Gastroesophageal sphincter (tissue), 4 donors: ENCODE measurements at places on chromosomes 3 and 15.
A peak's percentile ranks its signal among the peaks of the same experiment; 100 is the strongest.

- peak; percentile 10 for ATAC-seq
These were observed 812 bp downstream of the P4HTM start for GRCh38 chr3:48990636-48991469.

DNA sequence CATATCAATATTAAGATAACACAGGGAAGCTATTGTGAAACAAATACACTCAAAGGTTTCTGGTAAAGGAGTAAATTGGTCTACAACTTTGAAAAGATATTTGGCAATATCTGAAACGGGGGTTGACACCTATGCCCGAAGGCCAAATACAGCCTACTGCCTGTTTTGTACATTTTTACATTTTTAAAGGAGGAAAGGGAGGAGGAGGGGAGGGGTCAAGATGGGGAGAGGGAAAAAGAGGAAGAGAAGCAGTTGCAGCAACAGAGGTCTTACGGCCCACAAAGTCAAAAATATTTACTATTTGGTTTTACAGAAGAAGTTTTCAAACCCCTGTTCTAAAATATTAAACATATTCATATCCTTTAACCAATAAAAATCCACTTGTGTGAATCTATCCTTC, 94.2 kb downstream of the FMN1 start:
- ATAC-seq, result no peak

DNA sequence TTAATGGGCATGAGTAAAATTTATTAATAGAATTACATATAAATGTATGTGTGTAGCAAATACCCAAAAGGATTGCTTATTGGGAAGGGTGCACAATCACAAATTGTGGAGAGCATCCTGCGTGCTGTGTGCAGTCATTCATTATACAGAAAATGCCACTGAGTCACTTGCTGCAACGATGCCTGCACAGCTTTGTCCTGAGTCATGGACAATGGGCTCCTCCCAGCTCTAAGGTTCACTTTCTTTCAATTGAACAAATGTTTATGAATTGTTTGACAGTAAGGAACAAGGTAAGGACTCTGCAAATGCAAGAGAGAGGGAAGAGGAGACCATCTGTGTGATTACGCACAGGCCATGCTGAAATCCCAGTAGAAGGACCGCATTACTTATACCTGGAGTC, 18.7 kb downstream of the CFAP161 start:
- no peak for ATAC-seq

DNA sequence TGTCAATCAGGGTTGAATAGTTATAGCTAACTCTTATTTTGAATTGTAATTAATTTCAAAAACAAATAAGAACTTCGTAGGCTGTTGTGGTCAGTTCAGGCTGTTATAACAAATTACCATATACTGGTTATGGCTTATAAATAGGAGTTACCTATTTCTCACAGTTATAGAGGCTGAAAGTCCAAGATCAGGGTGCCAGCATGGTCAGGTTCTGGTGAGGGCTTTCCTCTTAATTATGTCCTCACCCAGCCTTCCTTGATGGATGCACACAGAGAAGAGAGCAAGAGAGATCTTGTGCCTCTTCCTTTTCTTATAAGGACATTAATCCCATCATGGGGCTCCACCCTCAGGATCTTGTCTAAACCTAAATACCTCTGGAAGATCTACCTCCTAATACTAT, 265.9 kb upstream of the SUCLG2 start:
- no peak for ATAC-seq

- no peak for ATAC-seq
These were observed 17.4 kb downstream of the PDHB start for GRCh38 chr3:58416191-58416590.

DNA sequence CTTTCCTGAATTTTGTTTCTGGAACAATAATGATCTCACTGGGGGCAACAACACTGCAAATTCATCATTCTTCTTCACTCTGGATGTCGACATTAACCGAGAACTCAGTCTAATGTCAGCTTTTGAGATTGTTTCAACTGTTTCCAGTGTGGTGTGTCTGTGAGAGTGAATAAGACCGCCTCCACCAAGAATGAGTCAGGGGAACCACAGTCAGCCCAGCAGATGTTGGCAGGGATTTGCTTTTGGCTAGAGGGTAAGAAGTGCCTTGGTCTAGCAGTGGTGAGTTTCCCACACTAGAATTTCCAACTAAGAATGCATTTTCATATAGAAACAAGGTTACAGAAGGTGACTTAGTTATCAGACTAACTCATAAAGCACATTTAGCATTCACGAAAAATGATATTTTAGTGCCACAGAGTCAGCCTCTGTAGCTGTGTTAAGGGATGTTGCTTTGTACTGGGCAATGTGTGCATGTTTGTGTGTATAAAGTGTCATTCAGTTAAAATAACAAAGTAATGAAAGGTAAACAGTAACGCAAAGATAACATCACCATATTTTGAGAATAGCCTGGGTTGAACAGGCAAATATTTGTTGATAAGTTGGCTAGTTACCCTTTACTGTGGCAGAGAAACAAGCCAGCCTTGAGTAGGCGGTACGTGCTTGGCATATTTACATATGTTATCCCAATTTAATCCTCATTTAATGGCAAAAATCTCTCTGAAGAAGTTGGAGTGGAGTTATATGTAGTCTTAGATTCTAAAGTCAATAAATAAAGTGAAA, 33.8 kb downstream of the DRD3 start:
- ATAC-seq, result no peak

- no peak for ATAC-seq
These were observed 27.6 kb downstream of the ARPP21 start for GRCh38 chr3:35666888-35667287.

- no peak for ATAC-seq
These were observed 136.3 kb upstream of the ABHD17C start for GRCh38 chr15:80558631-80559319.

- peak; percentile 91 for ATAC-seq
These were observed 134.3 kb downstream of the VGLL4 start for GRCh38 chr3:11509173-11510000.

GRCh38 chr15:65086680-65087111, 10.2 kb downstream of the KBTBD13 start:
- no peak for ATAC-seq

GRCh38 chr15:32637704-32638103, 3.8 kb upstream of the SCG5 start:
- no peak for ATAC-seq

- peak; percentile 23 for ATAC-seq
These were observed 53.2 kb downstream of the MEF2A start for GRCh38 chr15:99618941-99619411.

DNA sequence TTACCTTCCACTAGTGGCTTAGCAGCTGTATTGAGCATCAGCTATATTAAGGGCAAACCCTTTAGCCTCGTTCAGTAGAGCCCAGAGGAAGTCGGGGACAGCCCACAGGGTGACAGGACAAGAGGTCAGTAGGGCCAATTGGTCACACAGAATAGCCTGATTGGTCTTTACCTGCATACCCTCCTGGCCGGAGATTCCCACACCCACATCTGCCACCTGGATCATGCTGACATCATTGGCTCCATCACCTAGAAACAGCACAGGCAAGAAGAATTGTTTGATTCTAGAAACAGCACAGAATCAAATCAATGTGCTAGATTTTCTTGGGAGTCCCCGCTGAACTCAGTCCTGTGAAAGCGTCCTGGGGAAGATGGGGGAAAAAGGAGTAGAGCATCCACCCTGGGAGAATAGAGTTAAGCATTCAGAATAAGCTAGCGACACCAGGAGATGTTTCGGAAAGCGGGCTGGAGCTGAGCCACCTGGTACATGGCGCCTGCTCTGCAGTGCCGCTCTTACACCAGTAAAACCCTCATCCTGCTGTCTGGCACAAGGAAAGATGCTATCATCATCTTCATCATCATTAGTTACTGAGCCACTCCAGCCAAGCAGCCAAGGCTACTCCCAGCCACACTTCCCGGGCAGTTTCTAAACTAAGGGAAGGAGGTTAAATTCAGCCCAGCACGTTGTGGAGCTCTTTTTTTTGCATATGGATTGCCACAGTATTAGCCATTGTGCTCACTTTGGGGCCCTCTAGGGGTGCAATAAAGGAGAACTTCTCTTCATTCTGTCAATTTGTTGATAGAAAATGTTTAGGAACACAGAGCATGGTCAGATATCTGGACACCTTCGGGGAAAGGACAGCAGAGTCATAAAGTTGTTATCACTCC, 171.3 kb downstream of the ATP10A start:
- ATAC-seq, result no peak

DNA sequence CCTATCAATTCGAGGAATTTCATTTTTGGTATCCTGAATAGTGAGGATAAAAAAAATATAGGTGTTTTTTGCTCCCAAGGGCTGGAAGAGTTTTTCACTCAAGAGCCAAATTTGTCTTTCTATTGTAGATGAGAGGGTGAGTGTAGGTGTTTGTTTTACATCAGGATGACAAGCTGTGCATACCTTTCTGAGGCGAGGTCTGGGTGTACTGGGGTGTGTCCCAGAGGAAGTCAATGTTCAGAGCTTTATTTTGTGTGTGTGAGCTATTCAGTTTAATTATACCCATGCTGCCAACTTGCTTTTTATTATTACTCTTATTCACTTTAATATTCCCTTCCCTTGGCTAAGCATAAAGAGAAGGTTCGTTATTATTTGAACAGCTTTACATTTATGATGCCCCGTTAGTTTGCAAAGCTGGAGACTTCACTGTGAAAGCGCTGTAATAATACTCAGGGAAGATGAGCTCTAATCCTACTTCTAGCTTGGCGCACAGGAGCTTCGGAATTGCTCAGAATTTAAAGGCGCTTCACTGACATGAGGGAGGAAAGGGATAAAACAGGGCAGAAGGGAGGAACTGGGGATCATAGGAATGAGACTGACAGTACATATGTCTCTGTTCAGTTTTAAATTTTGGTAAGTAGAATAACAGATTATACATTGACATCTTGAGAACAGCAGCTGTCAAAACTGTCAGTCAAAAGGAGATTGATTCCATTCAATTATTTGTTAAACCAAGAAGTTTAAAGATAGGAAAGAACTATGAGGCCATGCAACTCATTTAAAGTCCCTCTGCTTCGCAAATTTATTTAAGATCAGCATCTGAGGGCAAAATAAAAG, 117.7 kb upstream of the TP63 start:
- ATAC-seq, result no peak

DNA sequence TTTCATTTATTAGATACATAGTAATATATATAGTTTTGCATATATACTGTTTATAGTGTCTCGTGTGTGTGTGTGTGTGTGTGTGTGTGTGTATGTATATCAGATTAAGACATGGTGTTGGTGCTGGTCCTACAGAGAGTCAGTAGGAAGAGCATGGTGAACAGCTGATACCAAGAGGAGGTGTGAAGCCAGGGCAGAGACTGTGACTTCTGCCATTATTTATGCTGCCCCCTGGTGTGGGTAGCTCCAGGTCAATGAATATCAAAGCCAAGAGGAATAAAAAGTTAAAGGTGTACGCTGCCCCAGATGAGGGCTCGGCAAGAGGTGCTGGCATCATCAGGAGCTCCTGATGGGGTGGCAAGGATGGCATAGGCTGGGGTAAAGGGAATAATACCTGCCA, 299.5 kb upstream of the RASGRP1 start:
- no peak for ATAC-seq

DNA sequence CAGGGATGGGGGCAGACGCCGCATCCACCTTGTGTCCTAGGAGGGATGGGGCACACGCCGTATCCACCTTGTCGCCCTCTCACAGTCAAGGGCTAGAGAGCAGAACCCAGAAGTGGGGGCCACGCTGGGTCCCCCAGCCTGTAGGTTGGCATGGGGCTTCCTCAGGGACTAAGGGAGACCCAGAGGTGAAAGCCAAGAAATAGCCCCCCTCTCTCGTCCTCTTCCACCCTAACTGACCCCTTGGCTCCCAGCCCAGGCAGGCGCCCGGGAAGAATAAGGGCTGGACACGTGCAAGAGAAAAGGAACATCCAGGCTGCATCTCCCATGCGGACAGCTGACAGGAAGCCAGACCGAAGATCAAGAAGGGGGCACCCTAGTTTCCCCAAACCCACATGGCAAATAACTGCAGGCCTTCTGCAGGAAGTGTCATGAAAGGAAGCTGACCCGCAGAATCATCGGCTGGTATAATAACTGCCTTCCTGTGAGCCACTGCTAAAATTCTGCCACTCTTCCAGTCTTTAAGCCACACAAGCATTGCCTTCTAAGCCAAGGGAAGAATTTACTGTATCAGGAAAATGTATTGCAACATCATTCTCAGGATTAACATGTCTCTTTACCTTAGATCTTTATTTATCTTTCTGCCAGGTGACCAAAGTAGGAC, 38.5 kb upstream of the TFRC start:
- ATAC-seq, result peak; percentile 41

- ATAC-seq, result no peak
These were observed 39.2 kb upstream of the BCL2A1 start for GRCh38 chr15:80010131-80010673.

- ATAC-seq, result no peak
These were observed 67.3 kb upstream of the SNRPA1 start for GRCh38 chr15:101362359-101362758.

DNA sequence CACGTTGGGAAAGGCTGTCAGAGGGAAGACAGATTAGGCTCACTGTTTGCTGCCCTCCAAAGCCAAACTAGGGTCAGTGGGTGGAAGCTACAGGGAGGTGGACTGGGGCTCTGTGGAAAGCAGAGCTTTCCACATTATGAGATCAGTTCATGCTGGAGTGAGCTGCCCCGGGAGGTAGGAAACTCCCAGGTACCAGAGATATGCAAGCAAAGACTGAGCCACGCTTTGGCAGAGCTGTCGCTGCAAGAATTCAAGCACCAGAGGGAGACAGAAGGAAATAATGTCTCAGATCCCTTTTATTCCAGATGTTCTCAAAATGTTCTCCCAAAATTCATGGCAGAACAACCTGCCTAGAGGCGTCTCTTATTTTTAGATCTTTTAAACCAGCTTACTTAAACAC, 286.6 kb downstream of the WDR72 start:
- no peak for ATAC-seq

- no peak for ATAC-seq
These were observed 33.8 kb upstream of the TFRC start for GRCh38 chr3:196115678-196116083.

- ATAC-seq, result no peak
These were observed 99.4 kb downstream of the IQSEC1 start for GRCh38 chr3:12973827-12974226.

DNA sequence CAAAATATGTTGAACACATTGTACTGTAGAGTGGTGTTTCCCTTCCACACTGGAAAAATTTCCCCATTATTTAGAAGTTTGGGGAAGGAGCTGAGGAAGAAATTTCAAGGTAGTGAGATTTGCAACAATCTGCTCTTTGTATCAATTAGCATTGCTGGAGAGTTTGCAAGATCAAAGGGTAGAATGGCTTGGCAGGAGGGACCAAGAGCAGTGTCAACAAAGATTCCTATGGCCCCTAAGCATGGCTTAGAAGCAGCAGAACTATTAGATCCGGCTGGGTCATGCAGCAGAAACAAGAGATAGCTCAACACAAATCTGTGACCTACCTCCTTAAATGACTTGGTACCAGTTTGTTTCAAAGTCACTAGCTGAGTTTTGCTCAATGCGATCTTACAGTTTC, 175.0 kb downstream of the C3orf38 start:
- no peak for ATAC-seq
